Hair follicle dermal papilla cell (primary cell): ENCODE measurements at places on chromosomes 6 and 20. TPM values are rescaled to one million over a fixed set of nuclear protein-coding genes. Genes with fewer than 3 reads are reported as not detected.

The OTOR gene
- total RNA-seq: not detected in 2 replicates

The SIRPG gene
- total RNA-seq: not detected in 2 replicates

The FGD2 gene
- not detected in 2 replicates for total RNA-seq

The UBE2C gene
- 2.3 and 4.5 TPM in 2 replicates for total RNA-seq

The SMLR1 gene
- under 0.01 TPM in 1 of 2 replicates, not detected in the other for total RNA-seq

The BMP2 gene
- total RNA-seq: 0.73 and 1.8 TPM in 2 replicates

The AFG1L gene
- total RNA-seq: 3.4 and 5.0 TPM in 2 replicates

The SLC26A8 gene
- not detected in 2 replicates for total RNA-seq

The SLC2A10 gene
- total RNA-seq: 71.3 and 107 TPM in 2 replicates

The FNDC1 gene
- total RNA-seq: 1.1 and 2.1 TPM in 2 replicates

The APOM gene
- 0.65 and 1.2 TPM in 2 replicates for total RNA-seq

The PGC gene
- not detected in 2 replicates for total RNA-seq

The HMGA1 gene
- total RNA-seq: 46.4 and 70.6 TPM in 2 replicates

The VPS16 gene
- 46.4 and 47.6 TPM in 2 replicates for total RNA-seq

The ADTRP gene
- 0.36 and 0.81 TPM in 2 replicates for total RNA-seq

The SNAI1 gene
- total RNA-seq: 3.1 and 3.5 TPM in 2 replicates

The CST5 gene
- total RNA-seq: not detected in 2 replicates

The GMPR gene
- 4.9 and 5.7 TPM in 2 replicates for total RNA-seq

The FAM83C gene
- total RNA-seq: under 0.01 TPM in 1 of 2 replicates, not detected in the other

The CPNE5 gene
- total RNA-seq: 0.12 and 0.16 TPM in 2 replicates

The CDH22 gene
- not detected in 2 replicates for total RNA-seq

The WFDC10B gene
- 0.32 TPM in 1 of 2 replicates, not detected in the other for total RNA-seq
